ENCODE measurements at places on chromosomes 6 and 20.
A peak's percentile ranks its signal among the peaks of the same experiment; 100 is the strongest.

DNA sequence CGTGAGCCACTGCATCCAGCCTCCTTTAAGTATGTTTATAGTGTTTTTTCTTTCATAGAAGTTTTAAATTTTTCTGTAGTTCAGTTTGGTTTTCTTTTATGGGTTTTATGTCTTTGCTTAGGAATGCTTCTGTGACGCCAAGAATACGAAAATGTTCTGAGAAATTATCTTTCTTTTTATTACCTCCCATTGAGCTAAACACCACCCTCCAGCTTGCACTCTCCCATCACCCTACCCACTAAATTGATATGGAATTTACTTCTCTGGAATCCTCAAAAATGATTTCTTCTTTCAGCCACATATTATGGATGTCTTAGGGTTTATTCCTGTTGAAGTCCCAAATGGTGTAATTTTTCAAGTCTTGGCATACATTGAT lies 38.1 kb downstream of the JARID2 start:
- DNase-seq, result no peak

- DNase-seq, result peak; percentile 7
Measured at GRCh38 chr6:30357678-30358540, 13.0 kb downstream of the RPP21 start.

GRCh38 chr6:113630738-113631535 lies 226.2 kb upstream of the MARCKS start:
- DNase-seq, result no peak

GRCh38 chr6:22062807-22063408 lies 233.9 kb downstream of the PRL start:
- DNase-seq, result no peak

DNA sequence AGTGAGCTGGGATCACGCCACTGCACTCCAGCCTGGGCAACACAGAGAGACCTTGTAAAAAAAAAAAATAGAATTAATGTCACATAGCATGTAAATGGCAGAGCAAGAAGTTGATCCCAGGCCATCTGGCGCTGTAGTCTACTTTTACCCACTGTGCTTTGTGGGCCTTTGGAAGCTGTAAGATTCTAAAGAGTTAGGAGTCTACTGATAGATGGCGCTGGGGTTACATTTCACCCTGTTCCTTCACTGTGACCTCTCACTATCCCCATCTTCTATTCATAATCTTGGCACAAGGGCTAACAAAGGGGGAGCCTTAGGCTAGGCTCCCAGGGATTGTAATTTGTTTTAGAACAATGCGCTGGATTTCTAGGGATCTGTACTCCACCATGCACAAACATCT lies 24.4 kb downstream of the SIRPD start:
- DNase-seq, result no peak

DNA sequence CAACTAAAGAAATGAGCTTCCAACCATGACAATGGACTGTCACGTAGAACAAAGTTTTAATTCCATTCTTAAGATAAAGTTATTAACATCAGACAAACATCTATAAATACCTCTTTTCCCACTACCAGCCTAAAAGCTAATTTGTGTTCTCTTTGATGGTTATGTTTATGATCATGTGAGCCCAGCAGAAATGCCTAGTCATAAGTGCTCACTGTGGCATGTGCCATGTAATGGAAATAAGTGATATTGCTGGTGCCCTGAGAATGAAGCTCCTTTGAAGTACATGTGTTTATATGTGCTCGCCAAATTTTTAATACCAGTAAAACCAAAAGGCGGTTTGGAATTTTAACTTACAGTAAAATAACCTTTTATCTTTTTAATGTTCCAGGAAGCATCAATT lies 205.8 kb downstream of the ISM1 start:
- DNase-seq, result no peak

DNA sequence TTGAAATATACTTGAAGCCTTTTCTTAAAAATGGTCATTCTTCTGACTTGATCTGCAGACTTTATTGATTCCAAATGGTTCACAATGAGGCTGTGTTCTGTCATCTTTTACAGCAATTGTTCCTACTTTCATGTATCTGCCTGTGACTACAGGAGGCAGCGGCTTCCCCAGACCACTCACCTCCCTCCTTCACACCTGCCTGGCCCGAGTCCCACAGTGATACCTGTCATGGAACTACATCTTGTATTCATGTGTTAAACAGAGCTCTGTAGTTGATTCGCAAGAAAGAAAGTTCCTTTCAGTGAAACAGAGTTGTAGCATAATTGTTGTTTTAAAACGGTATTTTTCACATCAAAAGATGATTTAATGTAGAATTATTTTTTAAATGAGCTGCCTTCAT lies 673.5 kb upstream of the AGPAT4 start:
- no peak for DNase-seq

DNA sequence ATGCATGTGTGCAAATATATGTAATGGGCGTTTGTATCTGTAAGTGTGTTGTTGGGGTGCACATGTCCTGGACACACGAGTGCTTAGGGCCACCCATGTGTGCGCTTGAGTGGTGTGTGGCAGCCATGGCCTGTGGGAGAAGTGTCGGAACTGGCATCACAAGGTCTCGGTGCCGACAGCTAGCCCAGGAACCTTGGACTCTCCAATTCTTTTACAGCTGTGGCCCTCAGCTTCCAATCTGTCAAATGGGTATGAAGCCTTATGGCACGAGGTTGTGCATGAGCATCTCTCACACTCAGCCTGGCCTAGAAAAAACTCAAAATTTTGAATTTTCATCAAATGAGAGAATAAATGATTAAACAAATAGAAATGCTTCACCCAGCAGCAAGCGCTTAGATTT lies 42.0 kb downstream of the SPDEF start:
- no peak for DNase-seq

DNA sequence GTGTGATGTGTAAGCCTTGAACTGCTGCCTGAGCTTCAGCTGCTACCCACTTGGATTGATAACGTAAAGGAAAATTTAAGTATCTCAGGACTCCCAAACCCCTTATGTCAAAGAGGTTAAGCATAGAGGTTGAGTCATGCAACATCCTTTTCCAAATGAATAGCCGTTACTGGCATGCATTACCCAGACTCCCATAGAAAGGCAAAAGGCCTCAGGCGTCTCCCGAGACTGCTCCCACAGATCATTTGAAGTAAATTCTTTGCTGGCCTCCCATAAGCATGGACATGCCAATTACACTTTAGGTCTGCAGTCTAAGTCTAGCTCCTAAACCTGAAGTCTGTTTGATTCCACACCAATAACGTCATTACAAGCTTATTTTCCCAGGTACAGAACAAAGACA lies 14.7 kb downstream of the IPCEF1 start:
- no peak for DNase-seq

- DNase-seq, result no peak
Measured at GRCh38 chr20:57683287-57683686, 26.5 kb downstream of the PMEPA1 start.

- DNase-seq, result no peak
Measured at GRCh38 chr6:125083684-125083990, 69.9 kb upstream of the TPD52L1 start.

- DNase-seq, result no peak
Measured at GRCh38 chr20:62999580-62999979, 7.2 kb downstream of the BHLHE23 start.

DNA sequence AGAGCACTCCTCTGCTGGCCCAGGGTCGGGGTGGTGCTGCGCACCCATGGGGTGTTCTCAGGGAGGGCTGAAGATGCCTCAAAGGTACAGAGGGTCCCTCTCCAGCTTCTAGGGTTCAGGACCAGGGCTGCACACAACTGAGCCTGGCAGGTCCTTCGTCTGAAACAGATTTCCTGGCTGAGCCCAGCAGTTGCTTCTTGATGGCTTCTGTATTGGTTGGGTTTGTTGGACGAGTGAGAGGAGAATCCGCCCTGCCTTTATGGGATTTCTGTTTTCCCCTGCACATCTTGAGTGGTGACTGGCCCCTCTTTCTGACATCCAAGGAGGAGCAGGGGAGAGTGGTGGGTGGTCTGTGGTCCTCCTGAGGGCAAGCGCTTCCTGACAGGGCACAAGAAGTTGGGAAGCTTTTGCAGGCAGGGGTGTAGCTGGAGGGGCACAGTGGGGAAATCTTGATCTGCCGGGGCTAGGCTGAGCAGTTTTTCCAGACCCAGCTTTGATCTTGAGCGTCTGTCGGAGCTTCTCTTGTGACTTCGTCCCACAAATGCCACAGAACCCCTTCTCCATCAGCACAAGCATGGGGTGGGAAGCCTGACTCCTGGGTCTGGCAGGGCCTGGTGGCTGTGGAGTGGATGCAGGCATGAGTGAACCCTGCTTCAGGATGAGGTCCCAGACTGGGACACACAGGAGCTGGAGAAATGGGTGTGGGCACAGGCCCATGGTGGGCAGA lies 116.5 kb downstream of the SYNDIG1 start:
- no peak for DNase-seq

DNA sequence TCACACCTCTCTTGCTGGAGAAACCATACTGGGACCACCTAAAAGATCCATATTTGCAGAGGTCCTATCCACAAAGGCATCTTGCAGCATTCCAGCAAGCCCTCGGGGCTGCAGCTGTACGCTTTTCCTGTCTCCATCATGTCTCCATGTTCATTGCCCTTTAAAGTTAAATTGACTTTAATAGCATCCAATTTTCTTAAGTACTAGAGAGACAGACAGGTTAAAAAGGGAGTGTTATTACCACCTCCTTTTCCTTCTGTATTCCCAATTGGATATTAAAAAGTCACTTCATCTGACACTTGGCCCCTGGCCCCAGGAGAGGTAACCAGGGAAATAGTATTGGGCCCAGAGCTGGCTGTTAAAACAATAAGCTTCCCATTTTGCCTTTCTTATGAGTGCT lies 178.6 kb downstream of the UNC5CL start:
- no peak for DNase-seq

GRCh38 chr6:30127238-30128093 lies 8.5 kb upstream of the TRIM40 start:
- no peak for DNase-seq

GRCh38 chr6:156795825-156796224 lies 18.6 kb downstream of the ARID1B start:
- no peak for DNase-seq

- DNase-seq, result no peak
Measured at GRCh38 chr6:114142258-114142657, 171.3 kb upstream of the HDAC2 start.

DNA sequence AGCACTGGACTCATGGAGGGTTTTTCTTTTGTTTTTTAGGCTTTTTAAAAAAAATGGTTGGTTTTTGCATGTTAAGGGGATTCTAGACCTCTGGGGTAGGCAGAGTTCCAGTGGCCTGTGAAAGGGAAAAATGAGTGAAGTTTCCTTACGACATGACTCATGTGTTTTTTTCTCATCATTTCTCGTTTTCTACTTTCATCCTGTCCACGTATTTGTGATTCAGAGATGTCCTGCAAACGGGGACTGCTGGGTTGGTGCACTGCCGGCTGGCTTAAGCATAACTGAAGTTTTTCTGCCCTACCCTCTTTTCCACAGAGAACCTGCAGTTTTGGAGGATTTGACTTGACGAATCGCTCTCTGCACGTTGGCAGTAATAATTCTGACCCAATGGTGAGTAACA lies 182.3 kb downstream of the SASH1 start:
- DNase-seq, result no peak

DNA sequence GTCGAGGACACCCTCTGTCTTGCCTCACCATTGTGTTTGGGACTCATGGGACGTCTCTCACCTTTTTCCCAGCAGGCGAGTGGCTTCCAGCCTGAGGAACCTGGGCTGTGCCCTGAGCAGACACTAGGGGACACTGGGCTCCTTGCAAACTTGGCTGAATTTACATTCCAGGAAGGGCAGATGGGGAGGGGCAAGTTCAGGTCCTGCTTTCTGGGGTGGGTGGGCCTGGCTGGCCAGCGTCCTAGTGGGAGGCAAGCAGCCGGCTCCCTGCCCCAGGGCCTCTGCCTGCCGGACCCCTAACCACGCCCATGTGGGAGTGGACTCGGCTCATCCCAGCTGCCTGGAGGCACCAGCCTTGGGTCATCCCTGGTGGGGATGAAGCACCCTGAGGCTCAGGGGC lies 48.2 kb upstream of the MLN start:
- no peak for DNase-seq

DNA sequence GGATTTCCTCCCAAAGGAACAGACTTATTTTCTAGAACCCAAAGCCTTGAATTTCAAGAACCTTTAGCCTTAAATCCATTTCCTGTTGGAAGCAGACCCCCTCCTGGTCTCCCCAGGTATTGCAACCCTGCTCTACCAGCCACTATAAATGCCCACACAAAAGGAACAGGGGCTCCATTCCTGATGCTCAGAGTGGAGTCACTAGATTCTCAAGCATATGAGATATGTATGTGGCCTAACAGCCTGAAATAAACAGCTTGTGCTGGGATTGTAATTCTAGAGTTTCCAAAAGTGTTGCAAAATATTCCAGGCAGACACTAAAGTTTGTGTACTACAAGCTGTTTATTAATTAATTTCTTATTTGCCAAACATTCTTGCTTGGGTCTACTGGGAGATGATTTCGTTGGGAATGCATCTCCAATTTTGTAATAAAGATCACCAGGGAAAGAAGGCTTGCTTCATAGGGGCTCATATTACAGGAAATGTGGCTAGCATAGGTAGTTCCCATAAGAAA lies 44.8 kb downstream of the RIPOR3 start:
- no peak for DNase-seq

DNA sequence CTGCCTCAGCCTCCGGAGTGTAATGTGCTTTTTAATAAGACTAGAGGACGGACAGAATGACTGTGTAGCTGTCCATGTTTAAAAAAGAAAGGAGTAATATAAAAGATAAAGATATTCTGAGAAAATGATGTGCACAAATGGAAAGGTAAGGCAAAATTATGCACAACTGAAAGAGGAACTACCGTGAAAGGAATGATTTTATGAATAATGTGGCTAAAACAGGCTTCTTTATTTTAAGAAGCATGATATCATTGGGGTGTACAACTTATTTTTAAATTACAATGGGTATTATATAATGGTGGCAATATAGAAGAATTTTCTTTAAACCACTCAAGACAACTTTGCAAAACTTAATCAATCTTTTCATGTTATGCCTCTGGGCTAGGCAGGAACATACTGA lies 78.1 kb downstream of the FIG4 start:
- DNase-seq, result no peak

DNA sequence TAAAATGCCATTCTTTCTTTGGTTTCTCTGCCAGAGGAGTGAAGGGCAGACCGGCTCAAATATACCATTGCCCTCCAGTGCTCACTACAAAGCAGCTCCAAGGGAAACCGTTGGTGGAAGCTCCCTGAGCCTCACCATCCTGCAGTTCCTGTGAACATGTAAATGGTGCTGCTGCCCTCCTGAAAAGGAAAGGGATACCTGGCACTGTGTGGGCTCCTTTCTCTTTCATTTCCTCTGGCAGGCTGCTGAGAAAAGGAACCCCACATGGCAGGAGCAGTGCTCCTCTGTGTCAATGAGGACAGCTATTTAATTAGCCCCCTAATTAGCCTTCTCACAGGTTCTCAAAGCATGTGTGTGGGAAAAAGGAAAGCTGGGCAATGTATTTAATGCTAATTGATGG lies 142.5 kb downstream of the KLHL32 start:
- no peak for DNase-seq

DNA sequence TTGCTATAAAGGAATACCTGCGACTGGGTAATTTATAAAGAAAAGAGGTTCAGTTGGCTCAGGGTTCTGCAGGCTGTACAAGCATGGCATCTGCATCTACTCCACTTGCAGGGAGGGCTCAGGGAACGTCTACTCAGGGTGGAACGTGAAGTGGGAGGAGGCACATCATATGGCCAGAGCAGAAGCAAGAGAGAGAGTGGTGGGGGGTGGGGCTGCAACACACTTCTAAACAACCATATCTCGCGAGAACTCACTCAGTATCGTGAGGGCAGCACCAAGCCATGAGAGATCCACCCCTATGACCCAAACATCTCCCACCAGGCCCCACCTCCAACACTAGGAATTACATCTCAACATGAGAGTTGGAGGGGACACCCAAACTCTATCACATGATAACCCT lies 109.8 kb upstream of the SCAF8 start:
- DNase-seq, result no peak

- no peak for DNase-seq
Measured at GRCh38 chr6:129908356-129908755, 47.2 kb upstream of the TMEM244 start.
